ENCODE measurements at places on chromosomes 7 and 10.
A peak's percentile ranks its signal among the peaks of the same experiment; 100 is the strongest.

- no peak for DNase-seq
Observed at GRCh38 chr7:94578614-94579013, 69.0 kb downstream of the CASD1 start.

DNA sequence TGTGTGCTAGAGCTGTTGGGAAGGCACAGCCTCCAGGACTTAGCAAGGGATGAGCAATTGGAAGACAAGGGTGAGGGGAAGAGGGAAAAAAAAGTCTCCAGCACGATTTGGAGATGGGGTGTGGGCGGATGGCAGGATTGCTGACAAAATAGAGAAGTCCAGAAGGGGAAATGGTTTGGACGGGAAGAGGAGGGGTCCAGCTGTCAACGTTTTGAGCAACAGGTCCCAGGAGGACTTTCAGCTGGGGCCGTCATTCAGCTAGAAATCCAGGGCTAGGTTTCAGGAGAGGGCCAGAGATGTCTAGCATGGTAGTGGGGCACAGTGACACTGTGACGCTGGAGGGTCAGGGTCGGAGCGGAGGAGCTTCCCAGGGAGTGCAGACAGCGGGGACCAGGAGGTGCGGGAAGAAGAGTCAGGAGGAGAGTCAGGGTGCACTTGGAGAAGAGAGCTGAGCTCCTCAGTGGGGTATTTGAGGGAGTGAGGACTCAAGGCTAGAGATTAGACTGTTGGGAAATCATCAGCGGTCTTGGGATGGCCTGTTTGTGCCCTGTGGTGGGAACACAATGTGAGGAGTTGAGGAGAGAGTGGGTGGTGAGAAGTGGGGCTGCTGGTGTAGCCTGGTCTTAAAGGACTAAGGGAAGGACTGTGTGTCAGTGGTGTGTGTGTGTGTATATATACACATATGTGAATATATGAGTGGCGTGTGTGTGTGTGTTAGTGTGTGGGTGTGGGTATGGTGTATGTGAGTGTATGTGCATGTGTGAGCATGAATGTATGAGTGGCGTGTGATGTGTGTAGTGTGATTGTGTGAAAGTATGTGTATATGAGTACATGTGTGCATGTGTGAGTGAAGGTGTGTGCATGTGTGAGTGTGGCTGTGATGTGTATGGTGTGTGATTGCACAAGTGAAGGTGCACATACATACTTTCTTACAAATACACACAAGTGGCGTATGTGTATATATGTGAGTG, 3.8 kb downstream of the ZYX start:
- DNase-seq = no peak

- no peak for DNase-seq
Observed at GRCh38 chr10:118002581-118002980, 44.2 kb downstream of the RAB11FIP2 start.

- no peak for DNase-seq
Observed at GRCh38 chr10:58237014-58237834, 30.5 kb downstream of the IPMK start.

- no peak for DNase-seq
Observed at GRCh38 chr10:61845196-61845949, 56.1 kb upstream of the ARID5B start.

DNA sequence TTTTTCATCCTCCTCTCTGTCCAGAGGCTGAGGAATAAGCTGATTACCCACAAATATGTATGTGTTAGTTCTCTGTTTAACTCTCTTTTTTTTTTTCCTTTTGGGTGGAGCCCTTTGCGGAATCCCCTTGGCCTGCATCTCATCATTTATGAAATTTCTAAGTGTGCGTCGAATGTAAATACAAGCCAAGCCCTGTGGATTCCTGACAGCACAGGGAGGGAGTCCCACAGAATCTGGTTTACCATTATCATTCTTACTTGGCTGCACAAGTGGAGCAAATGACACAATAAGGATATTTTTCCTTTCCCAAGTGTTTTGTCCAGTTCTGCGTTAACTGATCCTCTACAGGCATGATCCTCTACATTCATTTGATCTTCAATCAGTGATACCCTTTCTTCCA, 11.4 kb downstream of the STK31 start:
- no peak for DNase-seq

- no peak for DNase-seq
Observed at GRCh38 chr10:127548022-127548421, 1.1 kb upstream of the NPS start.

- DNase-seq = no peak
Observed at GRCh38 chr7:69186974-69187373, 411.3 kb upstream of the AUTS2 start.

GRCh38 chr10:122112625-122113160, 123.7 kb downstream of the TACC2 start:
- peak; percentile 80 for DNase-seq

- DNase-seq = no peak
Observed at GRCh38 chr10:78582540-78582939, 486.2 kb upstream of the ZMIZ1 start.

Measured in mesothelial cell of epicardium (in vitro differentiated cells).